ENCODE measurements at places on chromosomes 12 and 14. TPM values are rescaled to one million over a fixed set of nuclear protein-coding genes. Genes with fewer than 3 reads are reported as not detected.

DNA sequence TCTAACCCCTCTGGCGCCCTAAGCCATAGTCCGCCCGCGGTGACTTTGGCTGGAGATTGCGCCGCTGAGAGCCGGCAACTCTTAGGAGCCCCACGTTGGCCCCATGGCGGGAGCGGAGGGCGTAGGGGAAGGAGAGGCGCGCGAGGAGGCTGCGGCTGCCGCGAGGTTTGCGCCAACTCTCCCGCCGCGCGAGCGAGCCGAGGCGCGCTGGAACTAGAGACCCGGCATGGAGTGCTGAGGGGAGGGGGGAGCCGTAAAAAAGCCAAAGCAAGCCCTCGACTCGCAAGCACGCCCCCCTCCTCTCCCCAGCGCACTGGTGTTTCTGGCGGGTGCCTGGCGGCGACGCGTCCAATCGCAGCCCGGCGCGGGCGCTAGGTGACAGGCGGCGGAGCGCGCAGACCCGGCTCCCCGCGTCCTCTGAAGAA is at the start of gene SYT10:
SYT10 (minus strand) TSS at position 233 of the 425 bp plus-strand sequence. CDS start 297 bp downstream, outside the sequence.
- H3K27ac ChIP-seq: no peak within 1 kb of the TSS
- no peaks in the 10 kb centered on the region for H3K4me1 ChIP-seq
- peak; percentile 17 for DNase-seq
- H3K36me3 ChIP-seq: no peaks in the 10 kb centered on the region
- H3K4me3 ChIP-seq: peak within 1 kb of the TSS; percentile 53

GRCh38 chr12:119565404-119565803 is 28.2 kb upstream of the TMEM233 start:
- H3K27me3 ChIP-seq: no peaks in the 10 kb centered on the region
- DNase-seq: no peak
- H3K36me3 ChIP-seq: no peaks in the 10 kb centered on the region
- no peak overlapping the region for H3K27ac ChIP-seq
- H3K4me1 ChIP-seq: no peaks in the 10 kb centered on the region

AVPR1A gene
- 1.1 TPM for total RNA-seq

- no peak for DNase-seq
- no peak overlapping the region for H3K4me3 ChIP-seq
- H3K27ac ChIP-seq: no peak overlapping the region
- H3K27me3 ChIP-seq: no peaks in the 10 kb centered on the region
- H3K36me3 ChIP-seq: no peaks in the 10 kb centered on the region
- H3K4me1 ChIP-seq: no peaks in the 10 kb centered on the region
Measured at GRCh38 chr12:15697201-15697600, 92.0 kb downstream of the EPS8 start.

GRCh38 chr14:36859119-36859518 is 197.5 kb downstream of the PAX9 start:
- no peak for DNase-seq
- H3K4me1 ChIP-seq: peaks cover 3% of the 10 kb centered on the region
- peaks cover 52% of the 10 kb centered on the region for H3K27me3 ChIP-seq
- no peak overlapping the region for H3K4me3 ChIP-seq

- no peak for DNase-seq
- no peaks in the 10 kb centered on the region for H3K27me3 ChIP-seq
- no peak overlapping the region for H3K27ac ChIP-seq
- H3K36me3 ChIP-seq: no peaks in the 10 kb centered on the region
Measured at GRCh38 chr12:32322354-32322753, 77.0 kb upstream of the FGD4 start.

DNA sequence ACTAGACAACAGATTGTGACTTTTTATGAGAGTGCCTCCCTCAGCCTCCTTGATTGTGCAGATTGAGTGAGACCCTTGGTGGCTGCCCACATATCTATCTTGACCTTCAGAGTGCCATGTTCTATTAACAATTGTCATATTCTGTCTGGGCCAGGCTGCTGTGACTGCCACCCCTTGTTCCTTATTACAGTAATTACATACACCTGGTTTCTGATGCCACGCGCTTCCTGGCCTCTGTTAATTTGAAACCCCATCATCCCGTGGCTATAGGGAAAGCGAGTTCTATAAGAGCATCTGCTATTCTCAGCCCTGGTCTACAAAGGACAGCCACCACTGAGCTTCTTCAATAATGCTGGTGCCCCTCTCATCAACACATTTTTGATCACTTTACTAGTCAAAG is 228.7 kb downstream of the PCNX1 start:
- H3K36me3 ChIP-seq: no peaks in the 10 kb centered on the region
- H3K27ac ChIP-seq: no peak overlapping the region
- no peak overlapping the region for H3K4me3 ChIP-seq
- DNase-seq: no peak

DNA sequence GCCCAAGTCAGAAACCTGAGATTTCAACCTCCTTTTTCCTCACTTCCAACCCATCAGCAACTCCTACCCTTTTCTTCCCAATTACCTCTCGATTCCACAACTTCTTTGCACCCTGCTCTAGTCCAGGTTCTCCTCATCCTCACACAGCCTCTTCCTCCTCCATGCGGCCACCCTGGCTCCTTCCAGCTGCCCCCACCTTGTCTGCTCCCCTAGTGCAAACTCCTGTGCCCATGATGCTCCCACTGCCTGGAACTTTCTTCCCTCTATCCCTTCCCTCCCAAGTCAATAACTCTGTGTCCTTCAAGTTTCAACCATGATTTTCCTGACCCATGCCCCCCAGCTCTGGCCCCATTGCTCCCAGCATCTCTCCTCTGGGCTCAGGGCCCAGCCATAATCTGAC is 17.3 kb downstream of the SELPLG start:
- no peaks in the 10 kb centered on the region for H3K36me3 ChIP-seq
- H3K27ac ChIP-seq: no peak overlapping the region
- no peak overlapping the region for H3K4me3 ChIP-seq
- no peak for DNase-seq
- no peaks in the 10 kb centered on the region for H3K27me3 ChIP-seq

DLGAP5 gene
- 5.0 TPM for total RNA-seq

WDHD1 gene
- 6.2 TPM for total RNA-seq

TMPRSS12 gene
- total RNA-seq: not detected

DNA sequence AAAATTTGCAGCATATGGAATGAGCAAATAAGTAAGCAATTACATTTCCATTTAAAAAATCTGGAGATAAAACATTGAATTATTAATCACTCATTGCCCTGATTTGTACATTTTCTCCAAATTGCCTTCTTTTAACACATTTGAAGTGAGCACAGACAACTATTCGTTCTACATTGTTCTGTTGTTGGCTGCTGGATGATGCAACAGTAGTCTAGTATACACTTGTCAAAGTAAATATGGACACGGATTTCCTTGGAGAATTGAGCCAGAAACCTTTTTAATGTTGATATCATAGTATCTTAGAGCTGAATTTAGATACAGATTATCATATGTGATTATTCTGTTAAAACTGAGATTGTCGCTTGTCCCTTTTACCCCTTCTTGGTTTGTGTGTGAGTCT is 188.2 kb downstream of the FUT8 start:
- no peak for DNase-seq
- no peaks in the 10 kb centered on the region for H3K4me1 ChIP-seq
- no peak overlapping the region for H3K27ac ChIP-seq
- no peaks in the 10 kb centered on the region for H3K27me3 ChIP-seq

TEX52 gene
- not detected for total RNA-seq

DNA sequence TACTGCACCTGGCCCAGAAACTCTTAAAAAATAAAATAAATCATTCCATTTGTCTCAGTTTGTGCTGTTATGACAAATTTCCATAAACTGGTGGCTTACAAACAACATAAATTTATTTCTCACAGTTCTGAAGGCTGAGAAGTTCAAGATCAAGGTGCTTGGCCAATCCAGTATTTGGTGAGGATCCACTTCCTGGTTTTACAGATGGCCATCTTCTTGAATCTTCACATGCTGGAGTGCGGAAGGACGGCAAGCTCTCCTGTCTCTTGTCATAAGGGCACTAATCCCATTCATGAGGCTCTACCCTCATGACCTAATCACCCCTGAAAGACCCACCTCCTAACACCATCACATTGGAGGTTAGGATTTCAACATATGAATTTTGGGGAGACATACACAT is 29.9 kb upstream of the MYBPC1 start:
- no peak for DNase-seq
- no peaks in the 10 kb centered on the region for H3K27me3 ChIP-seq
- H3K4me3 ChIP-seq: no peak overlapping the region
- H3K4me1 ChIP-seq: no peaks in the 10 kb centered on the region
- H3K27ac ChIP-seq: no peak overlapping the region
- no peaks in the 10 kb centered on the region for H3K36me3 ChIP-seq

DNA sequence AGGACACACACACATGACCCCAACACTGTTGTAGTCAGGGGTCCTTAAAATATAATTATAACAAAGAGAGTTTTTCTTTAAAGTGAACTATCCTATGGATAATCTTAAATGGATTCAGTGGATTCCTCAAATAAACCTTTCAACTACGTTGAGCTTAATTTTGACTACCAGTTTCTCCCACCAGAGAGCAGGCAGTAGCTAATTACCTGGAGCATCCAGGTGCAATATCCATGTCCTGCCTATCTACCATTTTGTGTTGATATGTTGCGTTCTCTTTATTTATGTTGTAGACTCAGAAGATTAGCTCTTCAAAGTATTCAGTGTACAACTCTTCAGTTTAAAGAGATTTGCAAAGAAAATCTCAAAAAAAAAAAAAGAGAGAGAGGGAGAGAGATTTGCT is 127.2 kb upstream of the GZMB start:
- H3K36me3 ChIP-seq: no peaks in the 10 kb centered on the region
- no peaks in the 10 kb centered on the region for H3K27me3 ChIP-seq
- H3K27ac ChIP-seq: no peak overlapping the region

DNA sequence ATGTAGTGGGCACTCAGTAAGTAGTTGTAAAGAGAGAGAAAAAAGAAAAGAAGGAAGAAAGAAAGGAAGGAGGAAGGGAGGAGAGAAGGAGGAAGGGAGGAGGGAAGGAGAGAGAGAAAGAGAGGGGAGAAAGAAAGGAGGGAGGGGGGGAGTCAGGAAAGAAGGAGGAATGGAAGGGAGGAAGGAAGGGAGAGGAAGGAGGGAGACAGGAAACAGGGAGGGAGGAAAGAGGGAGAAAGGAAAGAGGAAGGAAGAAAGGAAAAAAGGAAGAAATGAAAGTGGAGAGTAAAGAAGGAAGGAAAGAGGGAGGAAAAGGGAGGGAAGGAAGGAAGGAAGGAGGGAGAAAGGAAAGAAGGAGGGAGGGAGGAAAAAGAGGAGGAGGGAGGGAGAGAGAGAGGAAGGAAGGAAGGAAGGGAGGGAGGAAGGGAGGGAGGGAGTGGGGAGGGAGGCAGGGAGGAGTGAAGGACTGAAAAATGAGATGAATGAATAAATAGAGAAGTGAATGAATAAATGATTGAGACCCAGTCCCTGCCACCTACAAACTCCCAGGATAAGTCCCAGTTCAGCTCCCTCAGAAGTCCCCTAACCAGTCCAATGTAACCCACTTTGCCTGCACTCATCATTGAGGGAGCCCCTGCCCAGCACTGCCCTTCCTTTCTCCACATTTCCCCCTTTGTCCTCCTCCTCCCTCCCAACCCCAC is 739.0 kb upstream of the TBX3 start:
- no peak overlapping the region for H3K4me3 ChIP-seq
- no peaks in the 10 kb centered on the region for H3K4me1 ChIP-seq
- no peaks in the 10 kb centered on the region for H3K27me3 ChIP-seq
- H3K27ac ChIP-seq: no peak overlapping the region
- no peak for DNase-seq

DNA sequence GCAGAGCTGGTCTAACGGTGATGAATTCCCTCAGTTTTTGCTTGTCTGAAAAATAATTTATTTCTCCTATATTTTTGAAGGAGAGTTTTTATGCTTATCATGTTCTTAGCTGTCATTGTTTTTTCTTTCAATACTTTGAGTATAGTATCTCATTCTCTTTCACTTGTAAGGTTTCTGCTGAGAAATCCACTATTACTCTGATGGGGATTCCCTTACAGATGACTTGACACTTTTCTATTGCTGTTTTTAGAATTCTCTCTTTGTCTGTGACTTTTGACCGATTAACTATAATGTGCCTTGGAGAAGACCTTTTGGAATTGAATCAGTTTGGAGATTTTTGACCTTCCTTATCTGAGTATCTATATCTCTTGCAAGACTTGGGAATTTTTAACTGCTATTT is 139.6 kb downstream of the PRKD1 start:
- no peaks in the 10 kb centered on the region for H3K4me1 ChIP-seq
- H3K36me3 ChIP-seq: no peaks in the 10 kb centered on the region
- no peak overlapping the region for H3K27ac ChIP-seq
- no peak for DNase-seq
- no peaks in the 10 kb centered on the region for H3K27me3 ChIP-seq
- H3K4me3 ChIP-seq: no peak overlapping the region

DNA sequence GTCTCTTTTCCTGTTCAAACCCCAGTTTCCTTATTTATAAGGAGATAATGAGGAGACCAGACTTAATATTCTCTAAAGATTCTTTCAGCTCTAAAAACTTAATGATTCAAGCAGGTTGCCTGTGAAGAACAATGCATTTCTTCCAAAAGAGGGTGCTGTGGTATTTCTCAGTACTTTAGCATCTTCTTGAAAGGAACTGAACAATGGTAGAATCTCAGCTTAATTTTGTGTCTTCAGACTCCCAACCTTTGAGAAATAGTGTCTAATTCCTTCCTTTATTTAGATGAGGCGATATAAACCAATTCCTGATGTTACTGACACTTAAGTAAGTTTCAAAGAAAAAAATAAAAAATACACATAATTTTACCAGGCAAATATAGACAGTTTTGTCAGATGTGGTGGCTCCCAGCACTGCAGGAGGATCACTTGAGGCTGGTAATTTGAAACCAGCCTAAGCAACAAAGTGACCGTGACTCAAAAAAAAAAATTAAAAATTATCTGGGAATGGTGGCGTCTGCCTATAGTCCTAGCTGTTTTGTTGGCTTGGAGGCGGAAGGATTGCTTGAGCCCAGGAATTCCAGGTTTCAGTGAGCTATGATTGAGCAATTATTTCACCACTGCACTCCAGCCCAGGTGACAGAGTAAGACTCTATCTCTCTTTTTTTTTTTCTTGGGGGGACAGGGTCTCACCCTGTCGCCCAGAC is 76.9 kb upstream of the PSMA6 start:
- peak; percentile 80 for DNase-seq
- no peaks in the 10 kb centered on the region for H3K27me3 ChIP-seq
- H3K27ac ChIP-seq: no peak overlapping the region
- H3K4me3 ChIP-seq: no peak overlapping the region
- H3K4me1 ChIP-seq: peaks cover 5% of the 10 kb centered on the region
- peaks cover 2% of the 10 kb centered on the region for H3K36me3 ChIP-seq

KRT85 gene
- not detected for total RNA-seq

GRCh38 chr14:85625925-85626585 is 96.1 kb downstream of the FLRT2 start:
- DNase-seq: no peak
- no peak overlapping the region for H3K27ac ChIP-seq
- H3K27me3 ChIP-seq: no peaks in the 10 kb centered on the region
- no peak overlapping the region for H3K4me3 ChIP-seq

DNA sequence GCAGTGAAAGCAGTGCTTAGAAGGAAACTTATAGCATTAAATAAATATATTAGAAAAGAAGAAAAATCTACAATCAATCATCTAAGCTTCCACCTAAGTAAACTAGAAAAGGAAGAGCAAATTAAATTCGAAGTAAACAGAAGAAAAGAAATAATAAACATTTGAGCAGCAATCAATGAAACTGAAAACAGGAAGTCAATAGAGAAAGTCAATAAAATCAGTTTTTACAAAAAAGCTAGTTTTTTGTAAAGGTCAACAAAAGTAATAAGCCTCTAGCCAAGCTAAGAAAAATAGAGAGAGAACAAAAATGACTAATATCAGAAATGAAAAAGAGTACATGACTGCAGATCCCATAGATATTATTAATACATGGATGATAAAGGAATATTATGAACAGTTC is 34.2 kb upstream of the KTN1 start:
- DNase-seq: no peak
- no peak overlapping the region for H3K4me3 ChIP-seq
- no peaks in the 10 kb centered on the region for H3K4me1 ChIP-seq
- no peak overlapping the region for H3K27ac ChIP-seq

GRCh38 chr14:56324454-56324853 is 206.2 kb downstream of the PELI2 start:
- DNase-seq: no peak
- no peaks in the 10 kb centered on the region for H3K27me3 ChIP-seq
